Mesothelial cell of epicardium (in vitro differentiated cells): ENCODE measurements at places on chromosomes 12 and 14.

DNA sequence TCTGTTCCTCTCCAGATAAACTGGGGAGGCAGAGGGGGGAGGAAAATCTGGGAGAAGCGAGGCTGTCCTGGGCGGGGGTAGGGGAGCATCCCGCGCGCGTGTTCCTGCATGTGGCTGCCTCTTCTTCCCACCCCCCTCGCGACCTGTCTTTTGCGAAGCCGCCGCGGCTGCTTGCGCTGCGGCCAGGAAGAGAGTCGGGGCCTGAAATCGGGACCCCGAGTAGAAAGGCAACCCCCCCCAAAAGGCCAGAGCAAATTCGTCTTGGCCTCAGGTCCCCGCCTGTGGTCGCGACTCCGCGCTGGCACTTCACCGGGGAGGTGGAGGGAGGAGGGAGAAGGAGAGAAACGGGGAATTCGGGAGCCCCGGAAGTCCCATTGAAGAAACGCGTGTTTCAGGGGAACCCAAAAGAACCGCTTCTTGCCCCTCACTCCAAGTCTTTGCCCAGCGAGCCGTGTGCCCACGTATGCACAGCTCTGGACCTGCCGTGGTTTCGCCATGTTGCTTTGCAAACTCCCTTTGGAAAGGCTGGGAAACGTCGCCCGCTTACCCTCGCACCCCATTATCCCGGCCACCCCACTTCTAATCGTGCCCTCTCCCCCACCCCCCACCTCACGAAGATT is 944 bp downstream of the CCND2 start:
- DNase-seq = no peak

DNA sequence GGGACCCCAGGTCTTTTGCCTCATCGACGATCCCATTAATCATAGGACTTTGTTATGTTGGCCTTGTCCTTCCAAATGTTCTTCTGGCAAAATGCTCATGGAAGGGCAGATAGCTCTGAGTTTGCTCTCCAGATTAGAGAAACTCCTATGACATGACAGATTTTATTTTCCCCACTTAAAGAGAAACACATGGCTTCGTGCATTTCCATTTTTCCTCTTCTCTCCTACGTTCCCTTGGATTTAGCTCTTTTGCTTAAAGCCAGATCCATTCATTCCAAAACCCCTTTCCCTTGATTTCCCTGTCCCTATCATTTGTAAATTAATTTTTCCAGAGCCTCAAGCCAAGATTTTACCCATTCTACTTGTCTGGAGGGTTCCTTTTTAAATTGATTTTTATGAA is 2.9 kb downstream of the PRIMA1 start:
- no peak for DNase-seq

- no peak for DNase-seq
These were observed 33.7 kb upstream of the SGPP1 start for GRCh38 chr14:63761351-63762117.

- DNase-seq = no peak
These were observed 42.7 kb downstream of the ATF7IP start for GRCh38 chr12:14408208-14408607.

DNA sequence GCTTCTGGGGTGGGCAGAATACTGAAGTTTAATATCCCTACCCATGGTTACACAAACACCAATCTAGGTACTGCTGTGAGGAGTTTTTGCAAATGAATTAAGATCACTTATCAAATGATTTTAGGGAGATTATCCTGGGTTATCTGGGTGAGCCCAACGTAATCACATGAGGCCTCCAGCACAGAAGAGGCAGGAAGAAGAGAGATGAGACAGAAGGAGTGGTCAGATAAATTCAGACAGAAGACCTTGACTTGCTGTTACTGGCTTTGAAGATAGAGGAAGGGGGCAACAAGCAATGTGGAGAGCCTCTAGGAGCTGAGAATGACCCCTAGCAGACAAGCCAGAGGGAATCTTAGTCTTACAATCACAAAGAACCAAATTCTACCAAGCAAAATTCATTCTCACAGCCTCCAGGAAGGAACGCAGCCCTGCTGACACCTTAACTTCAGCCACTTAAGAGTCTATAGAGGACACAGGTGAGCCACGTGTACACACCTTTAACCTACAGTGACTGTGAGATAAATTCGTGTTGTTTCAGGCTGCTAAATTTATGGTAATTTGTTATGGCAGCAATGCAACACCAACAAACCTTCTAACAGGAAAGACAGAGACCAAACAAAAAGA is 49.4 kb downstream of the FERMT2 start:
- DNase-seq = no peak

- no peak for DNase-seq
These were observed 450.0 kb upstream of the FAR2 start for GRCh38 chr12:28699029-28699428.

GRCh38 chr14:21486640-21487087 is 9.7 kb downstream of the TOX4 start:
- DNase-seq = no peak

DNA sequence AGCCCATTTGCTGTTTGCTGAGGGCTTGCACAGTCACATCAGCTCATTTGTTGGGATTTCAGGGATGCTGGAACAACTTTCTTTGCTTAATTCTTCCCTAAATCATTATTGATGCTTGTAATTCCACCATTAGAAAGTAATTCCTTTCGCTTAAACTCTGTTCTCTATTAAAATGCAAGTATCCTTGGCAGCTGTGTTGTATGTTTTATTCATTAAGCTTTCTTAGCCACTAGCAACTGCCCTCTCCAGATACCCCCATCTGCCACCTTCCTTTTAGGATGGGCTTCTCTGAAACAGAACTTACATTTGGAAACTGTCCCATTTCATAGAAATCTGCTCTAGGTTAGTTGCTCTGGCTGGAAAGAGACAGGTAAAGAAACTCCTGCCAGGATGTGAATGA is 43.7 kb downstream of the ADCK1 start:
- no peak for DNase-seq

DNA sequence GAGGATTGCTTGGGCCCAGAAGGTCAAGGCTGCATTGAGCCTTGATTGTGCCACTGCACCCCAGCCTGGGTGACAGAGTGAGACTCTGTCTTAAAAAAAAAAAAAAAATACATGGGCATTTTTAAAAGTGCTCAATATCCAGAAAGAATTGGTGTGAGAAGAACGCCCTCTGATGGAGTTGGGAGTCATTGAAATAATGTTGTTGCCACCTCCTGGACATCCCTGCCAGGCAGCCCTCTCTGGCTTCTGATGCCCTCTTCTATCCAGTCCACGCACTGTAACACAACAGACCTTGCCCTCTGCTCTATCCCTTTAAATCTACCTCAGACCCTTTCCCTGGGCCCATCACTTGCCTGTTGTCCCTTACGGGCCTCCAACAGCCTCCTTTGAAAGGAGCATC is 4.9 kb downstream of the PTGDR start:
- no peak for DNase-seq

- no peak for DNase-seq
These were observed 98.8 kb downstream of the EXOC5 start for GRCh38 chr14:57169901-57170300.

DNA sequence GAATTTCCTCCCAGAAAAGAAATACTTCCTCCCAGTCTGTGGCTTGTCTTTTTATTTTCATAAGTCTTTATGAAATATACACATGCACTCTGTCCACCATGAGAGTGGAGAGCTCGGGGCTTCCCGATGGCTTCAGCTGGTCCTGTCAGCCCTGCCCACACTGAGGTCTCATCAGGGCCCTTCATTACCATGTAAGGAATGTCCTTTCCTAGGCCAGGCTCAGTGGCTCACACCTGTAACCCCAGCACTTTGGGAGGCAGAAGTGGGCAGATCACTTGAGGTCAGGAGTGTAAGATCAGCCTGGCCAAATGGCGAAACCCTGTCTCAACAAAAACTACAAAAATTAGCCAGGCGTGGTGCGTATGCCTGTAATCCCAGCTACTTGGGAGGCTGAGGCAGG is 77.0 kb downstream of the CPSF2 start:
- DNase-seq = no peak

- DNase-seq = no peak
These were observed 51.5 kb downstream of the DCAF5 start for GRCh38 chr14:69101331-69101826.

DNA sequence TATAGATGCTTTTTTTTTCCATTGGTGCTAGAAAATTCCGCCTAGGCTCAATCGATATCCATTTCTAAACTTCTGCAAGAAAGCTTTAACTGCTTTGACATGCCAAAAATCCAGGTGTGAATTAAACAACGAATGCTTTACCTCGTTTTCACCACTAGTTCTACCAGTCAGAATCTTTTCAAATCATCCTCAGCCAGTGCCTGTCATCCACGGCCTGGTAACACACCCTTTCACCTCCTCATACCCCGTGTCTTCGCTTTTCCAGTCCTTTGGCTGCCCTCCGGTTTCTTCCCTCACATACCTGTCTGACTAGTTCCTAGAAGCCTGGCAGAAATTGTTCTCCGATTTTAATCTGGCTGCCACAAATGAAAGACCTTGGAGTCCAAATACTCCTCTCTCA is 1.4 kb upstream of the PHC1 start:
- no peak for DNase-seq

DNA sequence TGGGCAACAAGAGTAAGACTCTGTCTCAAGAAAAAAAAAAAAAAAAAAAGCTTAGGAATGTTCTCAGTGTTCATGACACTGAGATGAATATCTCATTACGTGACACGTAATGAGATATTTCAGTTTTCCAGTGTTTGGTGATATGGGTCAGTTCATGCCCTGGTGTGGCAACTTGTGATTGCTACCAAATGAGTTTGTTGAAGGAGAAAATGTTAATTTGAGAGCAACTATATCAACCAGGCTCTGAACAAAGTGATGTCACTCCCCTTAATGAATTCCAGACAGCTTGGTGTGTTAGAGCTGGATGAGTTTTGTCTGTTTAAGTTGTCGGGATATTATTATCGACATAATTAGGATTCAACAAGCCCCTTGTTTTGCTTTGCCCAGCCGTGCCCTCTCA is 211.7 kb downstream of the DPF3 start:
- DNase-seq = no peak

- no peak for DNase-seq
These were observed 279.8 kb downstream of the DUSP6 start for GRCh38 chr12:89072294-89073026.

- no peak for DNase-seq
These were observed 48.7 kb downstream of the PLEKHG3 start for GRCh38 chr14:64752909-64753308.

DNA sequence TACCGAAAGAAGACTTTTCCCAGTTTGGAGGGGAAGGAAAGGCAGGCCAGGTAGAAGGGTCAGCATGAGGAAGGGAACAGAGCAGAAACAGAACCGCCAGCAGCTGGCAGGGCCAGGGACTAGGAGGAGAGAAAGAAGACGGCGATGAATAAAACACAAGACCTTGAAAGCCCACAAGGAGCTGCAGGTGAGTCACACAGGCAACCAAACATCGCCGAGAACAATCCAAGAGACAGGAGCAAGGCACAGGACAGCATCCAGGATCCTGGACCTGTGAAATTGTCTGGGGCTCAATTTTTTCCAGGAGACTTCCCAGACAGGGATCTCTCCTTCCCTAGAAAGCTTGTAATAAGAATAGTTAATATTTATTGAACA is 47.3 kb downstream of the NUAK1 start:
- DNase-seq = no peak

- no peak for DNase-seq
These were observed 26.9 kb downstream of the CLEC6A start for GRCh38 chr12:8482571-8483061.

DNA sequence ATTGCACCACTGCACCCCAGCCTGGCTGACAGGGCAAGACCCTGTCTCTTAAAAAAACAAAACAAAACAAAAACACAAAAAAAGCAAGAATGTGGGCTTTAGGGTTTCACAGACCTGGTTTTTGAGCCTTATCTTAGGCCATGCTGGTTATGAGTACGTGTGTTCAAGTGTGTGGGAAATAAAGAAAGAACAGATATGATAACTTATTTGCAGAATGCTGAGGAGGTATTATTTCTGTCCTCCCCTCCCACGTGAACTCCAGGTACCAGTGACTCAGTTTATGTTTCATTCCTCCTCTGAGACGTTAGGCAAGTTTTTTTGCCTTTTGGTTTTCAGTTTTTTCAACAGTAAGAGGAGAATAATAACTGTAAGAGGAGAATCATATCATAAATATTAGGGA is 49.3 kb downstream of the PCNX1 start:
- no peak for DNase-seq

- no peak for DNase-seq
These were observed 226.8 kb upstream of the ALG10 start for GRCh38 chr12:33795536-33795935.

GRCh38 chr12:7099290-7099996 is 7.2 kb upstream of the C1R start:
- no peak for DNase-seq

- DNase-seq = no peak
These were observed 5.2 kb upstream of the ITGA5 start for GRCh38 chr12:54424224-54424623.

- DNase-seq = no peak
These were observed 30.1 kb downstream of the NRDE2 start for GRCh38 chr14:90301668-90302090.

DNA sequence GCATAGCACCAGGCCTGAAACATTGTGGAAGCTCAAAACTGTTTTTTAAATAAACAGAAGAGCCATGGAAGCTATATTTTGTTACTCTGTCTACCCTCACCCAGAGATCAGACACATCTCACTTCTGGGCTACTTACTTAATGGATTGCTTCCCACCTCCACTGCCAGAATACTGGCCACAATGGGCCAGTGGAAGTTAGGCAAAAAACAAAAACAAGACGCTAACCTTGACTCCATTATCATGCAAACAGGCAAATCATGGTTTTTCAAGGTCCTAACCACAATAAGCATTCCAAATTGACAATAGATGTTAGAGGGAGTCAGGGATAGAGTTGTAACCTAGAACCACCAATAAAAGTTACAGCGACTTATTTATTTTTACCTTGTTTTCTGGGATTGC is 52.7 kb upstream of the PTCSC3 start:
- DNase-seq = no peak

DNA sequence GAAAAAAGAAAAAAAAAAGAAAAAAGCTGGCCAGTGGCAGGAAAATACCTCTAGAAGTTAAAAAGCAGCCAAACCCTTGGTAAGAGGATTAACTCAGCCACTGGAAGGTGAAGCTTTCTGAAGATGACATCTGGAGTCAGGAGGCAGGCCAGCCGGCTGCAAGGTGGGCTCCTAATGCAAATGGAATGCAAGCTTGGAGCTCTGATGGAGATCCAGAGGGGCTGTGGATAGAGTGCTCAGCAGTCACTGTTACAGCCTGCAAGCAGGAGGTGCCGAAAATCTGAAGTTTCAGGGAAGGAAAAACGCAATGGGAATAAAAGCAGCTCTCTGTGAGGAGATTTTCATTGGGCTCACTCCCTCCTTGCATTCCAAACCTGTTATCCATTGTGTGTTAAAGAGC is 41.0 kb downstream of the GSC start:
- no peak for DNase-seq

GRCh38 chr12:32897687-32898573 is 1.4 kb upstream of the PKP2 start:
- no peak for DNase-seq

GRCh38 chr12:26157001-26157400 is 32.2 kb upstream of the BHLHE41 start:
- no peak for DNase-seq
